NCI-H2171 (cell line): ENCODE measurements at places on chromosomes 5 and 9.

GRCh38 chr5:79938468-79938867 lies 52.6 kb downstream of the MTX3 start:
- no peak for DNase-seq

DNA sequence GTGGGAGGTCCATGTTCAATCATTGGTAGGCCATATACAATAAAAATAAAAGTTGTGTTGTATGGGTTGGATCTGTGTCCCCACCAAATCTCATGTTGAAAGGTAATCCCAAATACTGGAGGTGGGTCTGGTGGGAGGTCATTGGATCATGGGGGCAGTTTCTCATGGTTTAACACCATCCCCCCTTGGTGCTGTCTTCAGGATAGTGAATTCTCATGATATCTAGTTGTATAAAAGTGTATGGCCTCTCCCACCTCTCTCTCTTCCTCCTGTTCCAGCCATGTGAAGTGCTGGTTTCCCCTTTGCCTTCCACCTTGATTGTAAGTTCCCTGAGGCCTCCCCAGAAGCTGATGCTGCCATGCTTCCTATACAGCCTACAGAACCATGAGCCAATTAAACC lies 15.1 kb downstream of the SPATA9 start:
- no peak for DNase-seq

DNA sequence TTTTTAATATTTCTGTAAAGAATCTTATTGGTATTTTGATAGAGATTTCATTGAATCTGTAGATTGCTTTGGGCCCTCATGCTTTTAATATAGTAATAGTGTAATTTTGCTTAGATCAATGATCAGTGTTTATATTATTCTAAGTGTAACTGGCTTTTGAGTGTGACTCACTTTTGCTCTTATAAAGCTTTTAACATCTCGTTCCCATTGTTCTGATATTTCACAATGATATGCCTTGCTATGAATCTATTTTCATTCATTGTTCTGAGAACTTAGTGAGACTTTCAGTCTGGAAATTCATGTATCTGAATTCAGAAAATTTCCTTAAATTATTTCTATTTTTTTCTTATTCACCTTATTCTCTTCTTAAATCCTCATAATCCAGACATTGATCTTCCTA lies 13.5 kb upstream of the MAMDC2 start:
- no peak for DNase-seq

- DNase-seq: no peak
Observed at GRCh38 chr5:56202483-56202882, 30.6 kb downstream of the ANKRD55 start.

DNA sequence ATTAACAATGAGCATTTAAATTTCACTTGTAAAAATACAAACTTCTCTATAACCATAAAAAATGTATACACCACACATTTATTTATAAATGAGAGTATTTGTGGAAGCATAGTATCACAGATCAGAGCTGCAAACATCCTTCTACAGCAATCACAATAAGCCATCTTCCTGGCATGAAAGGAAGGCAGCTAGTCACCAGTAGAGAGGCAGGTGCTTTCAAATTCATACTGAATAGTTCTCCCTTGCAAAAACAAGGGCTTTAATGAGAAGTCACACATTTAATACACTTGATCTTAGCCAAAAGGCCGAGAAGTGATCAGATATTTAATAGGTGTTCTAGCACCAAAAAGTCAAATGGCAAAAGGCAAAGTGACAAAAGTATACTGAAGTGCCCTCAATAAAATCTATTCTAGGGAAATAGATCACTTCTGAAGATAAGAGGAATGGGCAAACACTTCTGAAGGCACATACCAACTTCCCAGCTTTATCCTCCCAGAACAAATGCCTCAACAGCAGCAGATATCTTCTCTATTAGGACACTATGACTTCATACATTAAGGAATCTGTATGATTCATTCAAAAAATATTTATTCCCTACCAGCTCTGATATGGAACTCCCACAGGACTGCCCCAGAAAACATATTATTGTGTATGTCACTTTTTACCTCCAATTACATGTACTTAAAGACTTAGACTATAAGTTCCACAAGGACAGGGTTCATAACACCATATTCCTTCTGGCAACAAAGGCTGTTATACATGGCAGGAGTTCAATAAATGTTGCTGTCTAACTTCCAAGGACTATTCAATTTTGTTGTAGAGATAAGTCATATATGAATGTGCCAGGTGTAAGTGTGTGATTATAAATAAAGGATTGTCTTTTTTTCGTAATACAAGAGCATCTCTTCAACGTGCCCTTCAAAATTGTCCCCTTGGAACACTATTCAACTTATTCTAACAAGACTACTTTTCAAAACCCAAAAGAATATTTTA lies 31.7 kb downstream of the MAPKAP1 start:
- no peak for DNase-seq
